ENCODE measurements at places on chromosomes 7 and 10. TPM values are rescaled to one million over a fixed set of nuclear protein-coding genes. Genes with fewer than 3 reads are reported as not detected.
A peak's percentile ranks its signal among the peaks of the same experiment; 100 is the strongest.

DNA sequence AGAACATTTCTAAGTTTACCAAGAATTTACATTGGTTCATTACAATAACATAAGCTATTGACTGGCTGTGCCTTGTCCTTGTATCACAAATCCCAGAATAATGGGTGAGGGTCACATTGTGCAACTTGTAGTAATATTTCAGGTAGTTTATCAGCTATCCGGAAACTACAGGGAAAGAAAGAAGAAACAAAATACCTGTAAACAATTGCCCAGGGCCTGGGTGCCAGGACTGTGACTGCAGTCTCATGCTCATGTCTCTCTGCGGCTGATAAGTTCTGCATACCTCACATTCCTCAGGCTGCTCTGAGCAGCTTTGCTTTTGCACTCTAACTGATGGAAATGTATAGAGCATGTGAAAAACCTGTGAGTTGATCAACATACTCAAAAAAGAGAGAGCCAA is 131.8 kb upstream of the TRIM24 start:
- no peaks in the 10 kb centered on the region for H3K27me3 ChIP-seq
- DNase-seq: no peak
- H3K4me3 ChIP-seq: no peak overlapping the region
- no peaks in the 10 kb centered on the region for H3K36me3 ChIP-seq
- H3K27ac ChIP-seq: no peak overlapping the region

- no peak overlapping the region for H3K27ac ChIP-seq
- H3K4me1 ChIP-seq: no peaks in the 10 kb centered on the region
- no peak overlapping the region for H3K4me3 ChIP-seq
- no peaks in the 10 kb centered on the region for H3K36me3 ChIP-seq
Observed at GRCh38 chr10:111116211-111116610, 39.4 kb downstream of the ADRA2A start.

ACSL5 gene
- 8.0 TPM for total RNA-seq

GRCh38 chr7:80703272-80703671 is 64.8 kb downstream of the CD36 start:
- H3K4me3 ChIP-seq: no peak overlapping the region
- H3K4me1 ChIP-seq: peaks cover 18% of the 10 kb centered on the region
- H3K27me3 ChIP-seq: no peaks in the 10 kb centered on the region
- DNase-seq: no peak

DNA sequence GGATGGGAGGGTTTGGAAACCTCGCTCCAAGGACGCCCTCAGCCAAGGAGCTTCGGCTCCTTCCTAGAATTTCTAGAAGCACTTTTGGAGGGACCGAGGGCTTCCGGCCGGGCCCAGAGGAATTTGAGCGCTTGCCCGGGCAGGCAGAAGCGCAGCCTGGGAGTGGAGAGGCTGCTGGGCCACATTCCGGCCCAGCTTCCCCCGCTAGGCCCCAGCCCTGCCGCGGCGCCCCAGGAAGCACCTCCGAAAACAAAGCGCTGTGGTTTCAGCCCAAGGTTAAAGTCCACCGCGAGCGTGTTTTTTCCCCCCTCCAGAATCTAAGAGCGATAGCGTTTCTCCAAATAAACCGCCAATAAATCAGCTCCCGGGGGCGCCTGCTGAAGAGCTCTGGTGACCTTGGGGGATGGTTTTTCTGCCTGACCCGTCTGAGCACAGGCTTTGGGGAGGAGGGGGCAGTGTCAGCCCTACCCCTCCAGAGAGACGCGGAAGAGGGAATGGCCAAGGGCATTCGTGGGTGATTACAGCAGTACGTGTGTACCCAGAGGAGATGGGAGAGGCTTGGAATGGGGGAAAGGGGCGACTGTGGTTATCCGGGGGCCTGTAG is 5.7 kb upstream of the TNRC18 start:
- no peaks in the 10 kb centered on the region for H3K27me3 ChIP-seq
- H3K4me3 ChIP-seq: peak overlapping the region; percentile 96
- peaks cover 14% of the 10 kb centered on the region for H3K4me1 ChIP-seq
- peak overlapping the region; percentile 85 for H3K27ac ChIP-seq

SEMA3D gene
- 0.72 TPM for total RNA-seq

SLC26A4 gene
- total RNA-seq: 0.36 TPM

- no peaks in the 10 kb centered on the region for H3K27me3 ChIP-seq
- no peak overlapping the region for H3K27ac ChIP-seq
- DNase-seq: peak; percentile 97
- H3K4me1 ChIP-seq: peaks cover 12% of the 10 kb centered on the region
- no peak overlapping the region for H3K4me3 ChIP-seq
Observed at GRCh38 chr7:30914596-30914995, 2.9 kb downstream of the AQP1 start.

DNA sequence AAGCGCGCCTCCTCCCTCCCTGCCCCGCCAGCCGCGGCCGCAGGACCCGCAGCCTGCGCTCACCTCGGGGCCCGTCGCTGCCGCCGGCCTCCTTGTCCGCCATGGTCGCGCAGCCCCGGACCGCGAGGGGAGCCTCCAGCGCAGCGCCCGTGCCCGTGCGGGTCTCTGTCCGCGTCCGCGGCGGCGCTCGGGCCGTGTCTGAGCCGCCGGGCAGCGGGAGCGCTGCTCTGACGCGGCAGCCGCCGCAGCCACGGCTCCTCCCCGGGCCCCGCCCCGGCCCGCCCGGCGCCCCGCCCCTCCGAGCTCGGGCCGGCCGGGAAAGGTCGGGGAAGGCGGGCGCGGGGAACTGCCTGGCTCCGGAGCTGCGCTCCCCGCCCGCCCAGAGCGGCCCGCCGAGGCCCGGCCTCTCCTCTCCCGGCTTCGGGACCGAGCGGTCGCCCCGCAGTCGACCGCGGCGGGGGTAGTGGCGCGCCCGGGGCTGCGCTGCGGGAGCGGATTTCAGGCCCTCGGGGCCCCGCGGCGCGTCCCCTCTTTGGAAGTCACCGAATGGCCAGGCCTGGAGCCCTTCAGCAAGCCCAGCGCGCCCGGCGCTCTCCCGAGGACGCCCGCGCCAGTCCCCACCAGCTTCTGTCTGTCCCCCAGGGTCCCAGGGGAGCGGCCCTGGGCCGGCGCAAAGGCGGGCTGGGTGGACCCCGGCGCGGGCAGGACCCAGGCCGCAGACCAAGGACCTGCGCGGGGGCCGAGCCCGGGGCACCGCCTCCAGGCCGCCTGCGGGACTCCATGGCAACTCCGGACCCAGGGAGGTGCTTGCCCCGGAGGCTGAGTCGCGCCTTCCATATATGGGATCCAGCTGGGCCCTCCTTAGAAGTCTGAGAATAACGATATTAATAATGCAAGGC is at the start of gene HSPA12A:
HSPA12A (minus strand) TSS at position 200 of the 899 bp plus-strand sequence; CDS start at position 103, 97 bp downstream.
- H3K36me3 ChIP-seq: peaks cover 5% of the 10 kb centered on the region
- H3K27me3 ChIP-seq: no peaks in the 10 kb centered on the region
- peak within 1 kb of the TSS; percentile 60 for H3K27ac ChIP-seq
- peak; percentile 100 for DNase-seq

TMEM184A gene
- total RNA-seq: under 0.01 TPM

All from osteoblast (primary cell).